Hematopoietic multipotent progenitor cell treated with erythropoietin and hydrocortisone succinate and interleukin-3 and kit ligand, for 15 days (in vitro differentiated cells): ENCODE measurements at places on chromosomes 11 and 22.

- no peak for DNase-seq
Observed at GRCh38 chr11:103901656-103902055, 134.8 kb upstream of the DDI1 start.

GRCh38 chr11:122804796-122805195 lies 33.5 kb upstream of the CRTAM start:
- no peak for DNase-seq

GRCh38 chr11:69479591-69480271 lies 1.7 kb upstream of the LINC01488 start:
- no peak for DNase-seq

GRCh38 chr11:108926841-108927577 lies 262.1 kb downstream of the DDX10 start:
- no peak for DNase-seq

- DNase-seq = no peak
Observed at GRCh38 chr11:104433751-104434150, 269.8 kb upstream of the PDGFD start.

GRCh38 chr11:113532697-113533424 lies 57.7 kb upstream of the DRD2 start:
- DNase-seq = peak; percentile 69

DNA sequence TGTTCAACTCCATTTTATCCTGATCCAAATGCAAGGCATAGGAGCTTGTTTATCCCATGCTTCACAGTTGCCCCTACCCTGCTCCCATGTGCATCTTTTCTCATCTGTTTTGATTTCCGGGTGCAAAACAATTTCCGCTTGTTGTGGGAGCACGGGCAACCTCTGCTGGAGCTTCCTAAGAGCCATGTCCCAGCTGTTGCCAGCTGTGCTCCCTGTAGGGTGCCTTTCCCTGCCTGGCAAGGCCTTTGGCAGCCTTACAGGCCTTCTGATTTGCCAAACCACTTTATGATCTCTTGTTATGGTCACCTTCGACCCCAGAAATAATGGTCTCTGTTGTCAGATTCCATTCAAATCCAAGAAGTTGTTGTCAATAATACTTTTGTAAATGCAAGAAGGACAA lies 1038.5 kb downstream of the OPCML start:
- no peak for DNase-seq

GRCh38 chr11:35178873-35179272 lies 39.9 kb downstream of the CD44 start:
- DNase-seq = no peak

- no peak for DNase-seq
Observed at GRCh38 chr22:31748490-31748889, 1.4 kb downstream of the PRR14L start.

DNA sequence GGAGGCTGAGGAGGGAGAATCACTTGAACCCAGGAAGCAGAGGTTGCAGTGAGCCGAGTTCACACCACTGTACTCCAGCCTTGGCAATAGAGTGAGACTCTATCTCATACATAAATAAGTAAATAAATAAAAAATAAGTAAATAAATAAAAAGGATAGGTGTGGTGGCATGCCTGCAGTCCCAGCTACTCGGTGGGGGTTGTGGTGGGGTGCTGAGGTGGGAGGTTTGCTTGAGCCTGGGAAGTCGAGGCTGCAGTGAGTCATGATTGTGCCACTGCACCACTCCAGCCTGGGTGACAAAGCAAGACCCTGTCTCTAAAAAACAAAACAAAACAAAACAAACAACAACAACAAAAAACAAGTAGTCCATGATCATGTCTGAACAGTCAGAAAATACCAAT lies 3.1 kb downstream of the LARGE2 start:
- DNase-seq = no peak

GRCh38 chr11:17129003-17129402 lies 51.5 kb upstream of the RPS13 start:
- DNase-seq = no peak

DNA sequence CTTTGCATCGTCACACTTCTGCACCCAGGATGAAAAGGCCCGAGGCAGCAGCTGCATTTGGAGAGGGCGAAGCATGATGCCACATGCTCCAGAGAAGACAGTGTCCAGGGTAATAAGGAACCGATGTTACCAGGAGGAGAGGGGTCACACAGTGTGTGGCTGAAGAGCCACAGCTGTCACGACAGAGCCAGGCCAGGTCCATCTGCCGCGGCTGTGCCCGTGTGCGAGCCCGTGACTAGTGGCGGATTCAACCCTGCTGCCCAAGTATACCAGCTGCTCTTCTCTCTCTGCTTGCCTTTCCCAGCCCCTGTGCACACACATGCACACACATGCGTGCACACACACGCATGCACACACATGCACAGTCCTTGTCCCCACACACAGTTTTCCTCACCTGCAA lies 1432.5 kb downstream of the BRD1 start:
- DNase-seq = no peak

- DNase-seq = no peak
Observed at GRCh38 chr11:36330411-36330810, 34.3 kb downstream of the PRR5L start.

- no peak for DNase-seq
Observed at GRCh38 chr11:126514061-126514693, 158.7 kb downstream of the ST3GAL4 start.
